ENCODE measurements at places on chromosomes 3 and 15.

DNA sequence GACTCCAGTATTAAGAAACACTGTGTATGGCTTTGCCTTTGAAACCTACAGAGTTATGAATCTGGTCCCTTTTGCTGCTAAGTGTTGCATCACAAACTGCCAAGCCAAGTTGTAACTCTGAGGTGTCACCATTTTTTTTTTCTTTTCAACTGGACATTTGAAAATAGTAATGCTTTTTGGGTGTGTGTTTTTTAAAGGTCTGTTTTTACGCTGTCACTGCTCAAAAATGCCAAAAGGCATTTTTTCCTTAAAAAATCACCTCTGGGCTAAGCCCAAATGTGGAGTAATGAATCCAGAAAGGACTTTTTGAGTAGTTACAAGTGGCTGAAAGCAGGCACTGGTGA, 9.5 kb downstream of the SMAD3 start:
- DNase-seq = no peak

DNA sequence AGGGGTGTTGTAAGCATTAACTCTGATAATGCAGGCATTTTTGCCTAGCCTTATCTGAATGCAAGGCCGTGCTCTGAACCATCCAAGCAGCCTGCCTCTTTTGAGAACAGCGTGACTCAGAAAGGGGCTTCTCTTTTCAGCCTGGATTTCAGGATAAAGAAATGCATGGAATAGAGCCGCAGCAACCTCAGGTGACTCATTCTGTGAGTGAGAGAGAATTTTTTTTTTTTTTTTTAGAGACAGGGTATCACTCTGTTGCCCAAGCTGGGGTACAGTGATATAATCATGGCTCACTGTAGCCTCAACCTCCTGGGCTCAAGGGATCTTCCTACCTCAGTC, 20.6 kb upstream of the PDE8A start:
- DNase-seq = no peak

- no peak for DNase-seq
Observed at GRCh38 chr3:105906836-105907235, 38.0 kb upstream of the CBLB start.

- no peak for DNase-seq
Observed at GRCh38 chr3:31572236-31573004, 39.7 kb downstream of the STT3B start.

DNA sequence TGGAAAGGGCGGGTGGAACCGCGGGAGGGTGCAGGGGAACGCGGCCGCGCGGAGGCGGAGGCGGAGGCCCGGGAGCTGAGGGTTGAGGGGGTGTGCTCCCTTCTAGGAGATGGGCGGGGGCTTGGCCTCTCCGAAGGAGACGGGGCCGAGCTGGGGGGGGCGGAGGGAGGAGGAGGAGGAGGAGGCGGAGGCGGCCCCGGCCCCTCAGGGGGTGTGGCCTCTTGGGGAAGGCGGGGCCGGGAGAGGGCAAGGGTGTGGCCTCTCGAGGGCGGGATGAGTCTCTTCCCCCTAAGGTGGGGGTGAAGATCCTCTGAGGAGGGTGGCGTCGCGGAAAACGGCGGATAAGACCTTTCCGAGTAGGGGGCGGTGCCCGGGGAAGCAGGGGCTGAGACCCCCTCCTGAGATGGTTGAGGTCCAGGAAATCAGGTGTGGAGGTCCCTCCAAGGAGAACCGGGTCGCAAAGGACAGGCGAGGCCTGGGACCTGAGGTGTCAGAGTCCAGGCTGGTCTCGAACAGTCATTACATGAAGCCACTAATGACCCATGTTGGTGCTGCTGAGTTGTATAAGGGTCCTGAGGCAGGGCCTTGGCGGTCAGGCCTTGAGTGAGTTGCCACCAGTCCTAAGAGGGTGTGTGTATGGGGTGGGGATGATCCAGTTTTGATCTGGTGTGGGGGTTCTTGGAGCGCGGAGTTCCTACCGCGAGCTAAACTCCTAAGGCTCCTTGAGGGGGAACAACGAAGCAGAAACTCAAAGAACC, 759 bp downstream of the WDR6 start:
- DNase-seq = peak; percentile 78

GRCh38 chr15:73751899-73752805, 999 bp downstream of the INSYN1 start:
- DNase-seq = no peak

DNA sequence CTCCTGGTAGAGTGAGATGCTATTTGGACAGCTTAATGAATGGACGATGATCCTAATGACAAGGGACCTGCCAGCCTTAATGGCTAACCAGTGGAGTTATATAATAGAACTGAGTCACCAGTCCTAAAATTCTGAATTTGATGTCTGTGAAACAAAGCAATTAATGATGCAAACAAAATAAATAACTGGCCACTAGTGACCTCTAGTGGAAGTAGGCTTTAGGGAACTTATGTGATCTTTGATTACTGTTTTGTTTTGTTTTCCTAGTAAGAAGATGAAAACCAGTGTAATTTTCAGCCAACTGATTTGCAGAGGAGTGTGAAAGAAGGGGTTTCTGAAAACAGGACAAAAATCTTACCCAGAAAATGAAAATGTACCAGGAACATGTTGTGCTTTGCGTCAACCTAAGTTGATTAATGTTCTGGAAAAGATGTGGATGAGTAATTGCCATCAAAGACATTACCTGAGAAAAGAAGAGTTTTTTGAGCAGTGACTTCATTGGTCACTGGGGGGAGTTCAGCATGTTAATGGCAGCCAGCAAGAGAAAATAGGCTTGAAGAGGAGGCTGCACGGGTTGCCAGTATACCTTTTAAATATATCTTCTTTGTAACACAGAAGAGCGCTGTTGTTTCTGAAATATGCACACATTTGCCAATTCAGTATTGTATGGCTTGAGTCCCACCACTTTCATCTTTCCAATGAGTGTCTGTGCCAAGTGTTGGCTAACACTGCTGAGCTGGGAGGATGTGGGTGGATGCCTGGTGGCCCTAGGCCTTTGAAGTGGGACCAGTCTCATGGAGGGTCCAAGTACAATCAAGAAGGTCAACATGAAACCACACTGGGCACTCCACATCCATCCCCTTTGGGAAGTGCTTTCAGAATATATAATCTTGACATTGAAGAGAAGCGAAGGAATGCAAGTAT, 9.3 kb downstream of the VEPH1 start:
- DNase-seq = no peak

DNA sequence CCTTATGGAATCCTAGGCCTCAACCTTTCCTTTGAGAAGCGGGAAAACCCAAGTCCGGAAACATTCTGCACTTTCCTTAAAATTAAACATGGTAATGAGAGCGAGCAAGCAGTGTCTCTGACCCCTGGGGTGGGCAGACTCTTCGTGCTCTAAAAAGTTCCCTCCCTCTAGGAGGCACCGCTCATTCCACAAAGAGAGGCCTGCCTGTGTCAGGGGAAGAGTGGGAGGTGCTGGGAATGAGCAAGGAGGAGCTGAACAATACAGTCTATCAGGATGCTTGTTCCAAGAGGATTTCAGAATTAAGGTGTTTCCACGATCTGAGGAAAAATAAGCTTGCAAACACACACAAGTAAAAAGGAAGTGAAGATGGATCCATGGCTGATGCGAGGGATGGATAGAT, 6.0 kb upstream of the RLBP1 start:
- DNase-seq = no peak

DNA sequence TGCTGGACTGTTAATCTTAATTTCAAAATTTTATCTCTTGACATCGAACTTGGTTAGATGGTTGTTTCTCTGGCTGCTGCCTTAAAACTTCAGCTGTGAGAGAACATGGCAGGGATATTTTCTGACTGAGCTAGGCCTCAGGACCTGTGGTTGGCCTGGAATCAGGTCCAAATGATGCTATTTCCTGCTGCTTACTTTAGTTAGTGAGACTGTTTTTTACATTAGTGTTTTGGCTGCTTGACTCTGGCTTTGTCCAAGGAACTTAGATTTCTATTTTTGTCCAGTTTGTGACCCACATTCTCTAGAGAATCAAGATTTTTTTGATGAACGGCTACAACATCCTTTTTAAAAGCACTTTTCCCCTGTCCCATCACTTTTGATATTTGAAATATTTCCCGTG, 497.9 kb upstream of the SGO1 start:
- no peak for DNase-seq

DNA sequence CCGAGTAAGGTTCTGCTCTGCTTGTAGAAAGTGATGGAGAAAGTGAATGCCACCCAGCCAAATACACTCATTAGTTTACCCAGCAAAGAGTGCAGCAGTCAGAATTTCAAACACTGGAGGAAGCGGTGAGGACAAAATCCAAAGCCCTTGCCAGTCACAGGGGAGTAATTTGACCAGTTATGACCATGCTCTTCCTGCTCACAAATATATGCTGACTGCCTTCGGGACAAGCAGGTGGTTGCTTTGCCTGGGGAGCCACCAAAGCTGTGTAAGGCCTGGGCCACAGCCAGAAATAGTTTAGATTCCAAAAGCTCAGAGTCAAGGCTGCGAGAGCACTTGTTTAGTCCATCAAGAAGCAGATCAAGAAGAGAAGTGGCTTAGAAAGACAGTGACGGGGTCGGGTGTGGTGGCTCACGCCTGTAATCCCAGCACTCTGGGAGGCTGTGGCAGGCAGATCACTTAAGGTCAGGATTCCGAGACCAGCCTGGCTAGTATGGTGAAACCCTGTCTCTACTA, 51.0 kb upstream of the ATP13A3 start:
- no peak for DNase-seq

- no peak for DNase-seq
Observed at GRCh38 chr3:154730186-154730585, 300.2 kb upstream of the GPR149 start.

GRCh38 chr3:2714834-2715233, 395.3 kb downstream of the IL5RA start:
- no peak for DNase-seq

- no peak for DNase-seq
Observed at GRCh38 chr15:56019060-56019793, 25.8 kb upstream of the NEDD4 start.

GRCh38 chr15:65695081-65695480, 73.3 kb downstream of the SLC24A1 start:
- DNase-seq = no peak

DNA sequence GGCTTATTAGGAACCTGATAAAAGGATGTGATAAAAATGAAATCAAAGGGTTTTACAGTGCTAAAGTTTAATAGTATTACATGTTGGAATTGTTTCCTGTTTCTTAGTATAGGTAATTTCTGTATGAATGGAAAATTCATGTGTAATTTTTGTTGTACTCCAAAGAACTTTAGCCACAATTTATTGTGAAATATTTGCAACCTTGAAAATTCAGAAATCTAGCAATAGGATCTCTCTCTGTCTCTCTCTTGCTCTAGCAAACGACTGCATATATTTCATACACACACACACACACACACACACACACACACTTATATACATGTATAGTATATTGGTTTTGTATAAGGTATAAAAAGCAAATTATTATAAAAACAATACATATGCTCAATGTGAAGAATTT, 59.6 kb downstream of the PIAS1 start:
- DNase-seq = no peak

DNA sequence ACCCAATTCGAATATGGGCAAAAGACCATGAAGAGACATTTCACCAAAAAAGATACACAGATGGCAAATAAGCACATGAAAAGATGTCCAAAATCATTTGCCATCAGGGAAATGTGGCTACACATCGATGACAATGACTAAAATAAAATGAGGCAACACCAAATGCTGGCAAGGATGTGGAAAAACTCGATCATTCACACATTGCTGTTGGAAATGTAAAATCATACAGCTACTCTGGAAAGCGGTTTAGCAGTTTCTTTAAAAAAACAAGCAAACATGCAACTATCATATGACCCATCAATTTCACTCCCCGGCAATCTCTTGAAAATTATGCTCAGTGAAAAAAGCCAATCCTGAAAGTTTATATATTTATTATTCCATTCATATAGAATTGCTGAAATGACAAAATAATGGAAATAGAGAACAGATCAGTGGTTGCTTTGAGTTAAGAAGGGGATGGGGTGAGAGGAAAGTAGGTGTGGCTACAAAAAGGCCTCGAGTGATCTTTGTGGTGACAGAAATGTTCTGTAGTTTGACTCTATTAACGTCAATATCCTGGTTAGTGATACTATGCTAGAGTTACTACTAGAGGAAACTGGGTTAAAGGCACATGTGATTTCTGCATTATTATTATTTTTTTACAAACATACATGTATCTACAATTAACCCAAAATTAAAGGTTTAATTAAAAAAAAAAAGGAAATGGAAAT, 45.0 kb downstream of the DLG1 start:
- DNase-seq = no peak

DNA sequence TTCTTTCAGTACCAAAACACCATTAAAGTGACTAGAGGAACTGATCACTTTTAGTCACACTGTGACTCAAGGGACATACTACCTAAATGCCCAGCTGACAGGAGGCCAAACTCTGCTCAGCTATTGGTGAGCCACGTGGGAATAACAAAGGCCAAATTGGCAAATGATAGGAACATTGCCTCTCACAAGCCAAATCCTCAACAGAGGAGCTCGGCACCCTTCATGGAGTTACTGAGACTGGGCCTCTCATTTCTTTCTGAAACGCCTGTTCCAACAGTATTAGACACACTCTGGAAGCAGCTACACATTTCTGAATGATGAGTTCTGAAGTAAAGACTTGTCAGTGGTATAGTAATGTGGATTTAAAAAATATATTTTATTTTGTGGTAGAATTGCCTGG, 166.0 kb upstream of the COL8A1 start:
- no peak for DNase-seq

DNA sequence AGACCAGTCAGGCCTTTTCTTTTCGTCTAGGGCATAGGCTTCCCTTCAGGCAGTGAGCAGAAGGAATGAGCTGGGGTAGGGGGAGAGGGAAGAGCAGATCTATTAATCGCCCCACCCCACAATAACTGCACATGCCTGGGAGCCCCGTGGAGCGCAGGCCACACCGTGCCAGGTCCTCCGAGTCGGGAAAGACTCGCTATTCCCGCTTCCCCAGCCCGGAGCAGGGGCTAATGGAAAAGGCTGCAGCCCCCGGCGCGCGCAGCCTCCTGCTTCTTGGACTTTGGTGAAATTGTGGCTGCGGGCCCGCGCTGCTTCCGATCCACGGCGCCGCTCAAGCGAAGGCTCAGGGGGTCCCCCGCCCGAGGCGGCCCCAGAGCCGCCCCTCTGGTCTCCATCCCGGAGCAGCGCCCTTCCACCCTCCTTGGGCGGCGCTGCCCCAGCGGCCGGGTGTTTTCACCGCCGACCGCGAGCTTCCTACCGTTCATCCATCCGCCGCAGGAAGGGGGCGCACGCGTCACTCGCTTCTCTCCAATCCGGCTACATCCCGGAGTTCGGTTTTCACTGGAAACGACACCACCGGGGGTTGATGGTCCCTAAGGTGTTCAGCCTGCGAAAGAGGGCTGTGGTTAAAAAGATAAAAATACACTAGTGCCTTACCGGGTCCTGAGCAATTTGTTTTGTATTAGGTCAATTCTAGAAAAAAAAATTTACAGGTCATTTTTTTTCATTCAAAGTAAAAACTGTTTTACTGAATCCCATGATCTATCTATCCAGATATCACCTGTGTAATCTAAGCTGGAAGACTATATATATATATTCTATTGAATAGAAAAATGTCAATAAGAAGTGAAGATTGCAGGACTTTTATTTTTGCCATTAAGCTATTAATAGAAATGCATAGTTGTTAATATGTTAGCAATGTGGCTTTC, 4.4 kb upstream of the SYNM start:
- DNase-seq = no peak

GRCh38 chr3:129602730-129603560, 3.5 kb downstream of the PLXND1 start:
- no peak for DNase-seq

- DNase-seq = no peak
Observed at GRCh38 chr3:52249683-52250082, 4.1 kb downstream of the PPM1M start.

Measured in stimulated activated CD8-positive, alpha-beta memory T cell treated with anti-CD3 and anti-CD28 coated beads, Interleukin-15, amount 100 ng/mL, for 4 hours (primary cell).